ENCODE measurements at places on chromosomes 7 and 10.

DNA sequence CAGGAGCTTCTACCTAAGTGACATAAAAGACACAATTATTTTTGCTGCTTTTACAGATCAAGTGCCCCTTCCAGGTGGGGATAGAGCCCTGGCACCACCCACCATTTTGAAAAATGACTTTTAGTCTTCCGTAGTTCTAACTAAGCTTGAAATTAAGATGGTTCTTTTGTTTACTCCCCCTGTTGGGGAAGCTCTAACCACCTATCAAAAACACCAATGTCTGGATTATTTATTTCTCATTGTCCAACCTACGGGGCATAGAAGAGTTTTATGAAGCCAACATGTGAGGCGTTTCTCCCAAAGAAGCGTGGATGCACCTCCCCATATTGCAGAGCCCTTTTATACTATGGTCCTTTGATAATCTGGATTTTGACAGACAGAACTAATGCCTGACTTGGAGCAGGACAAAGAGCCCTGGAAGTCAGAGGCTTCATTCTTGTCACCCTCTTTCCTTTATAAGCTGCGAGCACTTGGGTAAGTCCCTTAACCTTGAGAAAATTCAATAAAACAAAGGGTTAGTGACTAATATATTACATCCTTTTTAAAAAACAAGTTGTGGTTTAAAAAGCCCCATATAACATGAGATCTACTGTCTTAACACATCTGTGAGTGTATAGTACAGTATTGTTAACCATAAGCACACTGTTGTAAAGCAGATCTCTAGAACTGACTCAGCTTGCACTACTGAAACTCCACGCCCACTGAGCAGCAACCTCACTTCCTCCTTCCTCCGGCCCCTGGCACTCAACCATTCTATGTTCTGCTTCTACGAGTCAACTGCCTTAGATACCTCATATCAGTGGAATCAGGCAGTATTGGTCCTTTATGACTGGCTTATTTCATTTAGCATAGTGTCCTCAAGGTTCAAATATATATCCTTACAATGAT lies 67.5 kb downstream of the ATXN7L1 start:
- no peak for DNase-seq

DNA sequence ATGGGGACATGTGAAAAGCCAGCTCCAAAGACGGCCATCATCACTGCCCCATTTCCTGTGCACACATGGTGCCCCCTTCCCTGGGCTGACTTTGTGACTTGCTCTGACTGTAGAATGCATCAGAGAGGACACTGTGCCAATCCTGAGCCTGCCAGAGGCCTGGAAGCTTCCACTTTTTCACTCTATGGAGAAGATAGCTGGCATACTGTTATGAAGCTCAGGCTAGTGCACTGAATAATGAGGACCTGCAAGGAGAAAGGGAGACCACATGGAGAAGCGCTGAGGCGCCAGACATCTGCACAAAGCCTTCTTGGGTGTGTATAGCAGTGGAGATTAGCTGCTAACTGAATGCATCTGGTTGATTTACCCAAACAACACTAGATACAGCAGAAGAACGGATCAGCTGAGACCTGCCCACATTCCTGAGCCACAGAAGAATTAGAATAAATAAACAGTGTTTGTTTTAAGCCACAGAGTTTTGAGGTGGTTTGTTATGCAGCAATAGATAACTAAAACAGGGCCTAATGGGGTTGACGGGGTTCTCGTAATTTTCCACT lies 58.9 kb upstream of the C10orf90 start:
- no peak for DNase-seq

- DNase-seq = no peak
These were observed 44.6 kb downstream of the RASGEF1A start for GRCh38 chr10:43222210-43222720.

GRCh38 chr7:3301449-3301731 lies 338 bp downstream of the SDK1 start:
- no peak for DNase-seq

DNA sequence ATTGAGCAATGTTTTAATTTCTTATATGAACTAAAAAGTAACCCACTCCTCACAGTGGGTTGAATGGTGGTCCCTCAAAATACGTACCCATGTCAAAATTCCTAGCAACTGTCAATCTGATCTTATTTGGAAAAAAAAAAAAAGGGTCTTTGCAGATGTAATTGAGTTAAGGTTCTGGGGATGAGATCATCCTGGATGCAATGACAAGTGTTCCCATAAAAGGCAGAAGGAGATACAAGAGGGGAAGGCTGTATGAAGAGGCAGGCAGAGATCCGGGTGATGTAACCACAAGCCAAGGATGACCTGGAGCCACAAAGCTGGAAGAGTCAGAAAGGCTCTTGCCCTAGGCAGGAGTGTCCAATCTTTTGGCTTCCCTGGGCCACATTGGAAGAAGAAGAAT lies 516.3 kb upstream of the MKI67 start:
- no peak for DNase-seq

- DNase-seq = no peak
These were observed 284.8 kb upstream of the FZD8 start for GRCh38 chr10:35926846-35927245.

Measured in retina (tissue), 1 donor.